ENCODE measurements at places on chromosomes 12 and 14.

- no peak for DNase-seq
- peaks cover 4% of the 10 kb centered on the region for H3K4me1 ChIP-seq
- H3K4me3 ChIP-seq: no peak overlapping the region
- no peak overlapping the region for H3K27ac ChIP-seq
- peaks cover 14% of the 10 kb centered on the region for H3K36me3 ChIP-seq
- H3K27me3 ChIP-seq: no peaks in the 10 kb centered on the region
These were observed 115.7 kb downstream of the ANO6 start for GRCh38 chr12:45331552-45331951.

- no peaks in the 10 kb centered on the region for H3K27me3 ChIP-seq
- H3K27ac ChIP-seq: no peak overlapping the region
- H3K4me3 ChIP-seq: no peak overlapping the region
These were observed 184.7 kb downstream of the PRKCH start for GRCh38 chr14:61505815-61506809.

GRCh38 chr14:65864549-65864948 is 452.0 kb downstream of the FUT8 start:
- peak overlapping the region; percentile 4 for H3K4me3 ChIP-seq
- peak overlapping the region; percentile 70 for H3K27ac ChIP-seq
- H3K36me3 ChIP-seq: peaks cover 15% of the 10 kb centered on the region
- H3K4me1 ChIP-seq: peaks cover 56% of the 10 kb centered on the region

DNA sequence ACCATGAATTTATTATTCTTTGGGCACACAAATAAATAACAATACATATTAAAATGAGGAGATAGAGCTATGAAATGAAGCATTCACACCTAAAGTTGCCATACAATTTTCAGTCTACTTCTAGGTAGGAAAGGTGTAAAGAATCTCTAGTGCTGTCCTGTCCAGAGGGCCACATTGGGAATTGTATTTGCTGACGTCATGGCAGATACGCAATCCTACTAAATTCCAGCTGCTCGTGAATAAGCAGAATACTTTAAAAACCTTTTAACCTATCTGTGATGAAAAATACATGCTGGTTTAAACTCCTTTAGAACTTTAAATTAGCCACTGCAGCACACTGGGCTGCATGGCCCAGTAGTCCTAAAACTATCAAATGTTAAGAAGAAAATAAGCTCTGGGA is 236.1 kb downstream of the FSCB start:
- DNase-seq: no peak
- no peaks in the 10 kb centered on the region for H3K36me3 ChIP-seq
- H3K27ac ChIP-seq: no peak overlapping the region
- no peaks in the 10 kb centered on the region for H3K27me3 ChIP-seq
- H3K4me1 ChIP-seq: no peaks in the 10 kb centered on the region

DNA sequence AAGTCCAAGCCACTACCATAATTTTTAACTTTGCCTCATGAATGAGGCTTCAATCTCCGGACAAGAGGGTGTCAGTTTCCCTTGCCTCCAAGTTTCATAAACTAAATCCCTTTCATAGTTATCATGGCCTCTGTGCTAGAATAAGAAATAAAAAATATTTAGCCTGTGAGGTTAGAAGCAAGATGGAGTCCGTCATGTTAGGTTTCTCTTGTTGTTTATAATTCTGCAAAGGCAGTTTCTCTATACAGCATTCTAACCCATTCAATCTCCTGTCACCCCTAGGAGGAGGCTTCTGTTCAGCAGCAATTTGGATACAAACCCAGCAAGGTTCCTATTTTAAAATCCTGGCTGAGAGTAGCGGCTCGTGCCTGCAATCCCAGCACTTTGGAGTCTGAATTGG is 15.8 kb upstream of the RAN start:
- peaks cover 4% of the 10 kb centered on the region for H3K36me3 ChIP-seq
- no peak for DNase-seq
- no peak overlapping the region for H3K27ac ChIP-seq
- H3K4me1 ChIP-seq: no peaks in the 10 kb centered on the region
- no peak overlapping the region for H3K4me3 ChIP-seq

- H3K27ac ChIP-seq: no peak overlapping the region
- no peaks in the 10 kb centered on the region for H3K36me3 ChIP-seq
- H3K27me3 ChIP-seq: no peaks in the 10 kb centered on the region
- no peaks in the 10 kb centered on the region for H3K4me1 ChIP-seq
These were observed 41.8 kb upstream of the CRY1 start for GRCh38 chr12:107135177-107135576.

DNA sequence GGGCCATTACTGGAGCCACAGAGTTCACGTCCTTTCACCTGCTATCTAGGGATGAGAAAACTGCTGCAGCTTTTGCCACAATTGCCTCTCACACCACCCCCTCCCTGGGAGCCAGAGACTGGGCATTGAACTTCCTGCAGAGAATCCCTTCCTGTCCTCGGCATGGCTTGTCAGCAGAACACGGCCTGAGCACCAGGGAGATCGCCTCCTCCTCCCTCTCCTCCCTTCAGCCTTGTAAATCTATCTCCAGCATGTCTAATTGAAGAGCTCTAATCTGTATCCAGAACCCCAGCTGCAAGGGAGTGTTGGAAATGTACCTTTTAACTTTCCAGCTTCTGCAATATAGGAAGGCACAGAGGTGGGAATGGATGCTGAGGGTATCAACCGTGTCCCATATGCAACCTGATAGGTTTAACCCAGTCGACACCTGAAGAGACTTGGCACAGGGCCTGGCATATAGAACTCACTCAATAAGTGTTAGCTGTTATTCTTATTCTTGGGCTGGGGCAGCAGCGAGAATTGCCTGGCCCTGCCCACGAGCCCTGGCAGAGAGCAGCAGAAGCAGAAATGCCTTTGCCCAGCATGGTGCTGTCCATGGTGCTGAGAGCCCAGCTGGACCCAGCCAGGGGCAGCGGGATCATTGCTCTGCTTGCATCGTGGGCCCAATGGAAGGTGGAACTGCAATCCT is 26.8 kb downstream of the TMEM63C start:
- H3K36me3 ChIP-seq: no peaks in the 10 kb centered on the region
- DNase-seq: peak; percentile 35
- H3K4me1 ChIP-seq: no peaks in the 10 kb centered on the region
- no peaks in the 10 kb centered on the region for H3K27me3 ChIP-seq
- no peak overlapping the region for H3K27ac ChIP-seq

DNA sequence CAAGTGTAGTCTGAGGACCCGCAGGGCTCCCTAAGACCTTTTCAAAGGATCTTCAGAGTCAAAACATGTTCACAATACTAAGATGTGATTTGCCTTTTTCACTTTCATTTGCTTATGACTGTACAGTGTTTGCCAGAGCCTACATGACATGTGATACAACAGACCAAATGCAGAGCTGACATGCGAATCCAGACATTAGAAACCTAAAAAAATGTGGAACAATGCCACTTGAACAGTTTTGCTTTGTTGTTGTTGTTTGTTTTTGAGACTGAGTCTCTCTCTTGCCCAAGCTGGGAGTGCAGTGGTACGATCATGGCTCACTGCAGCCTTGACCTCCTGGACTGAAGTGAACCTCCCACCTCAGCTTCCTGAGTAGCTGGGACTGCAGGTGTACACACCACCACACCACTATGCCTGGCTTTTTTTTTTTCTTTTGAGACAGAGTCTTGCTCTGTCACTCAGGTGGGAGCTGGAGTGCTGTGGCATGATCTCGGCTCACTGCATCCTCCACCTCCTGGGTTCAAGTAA is 5.3 kb upstream of the RAB35 start:
- peak overlapping the region; percentile 83 for H3K27ac ChIP-seq
- no peaks in the 10 kb centered on the region for H3K27me3 ChIP-seq
- H3K4me1 ChIP-seq: peaks cover 52% of the 10 kb centered on the region
- peak overlapping the region; percentile 47 for H3K4me3 ChIP-seq

- H3K4me1 ChIP-seq: peaks cover 9% of the 10 kb centered on the region
- H3K36me3 ChIP-seq: no peaks in the 10 kb centered on the region
- H3K27ac ChIP-seq: no peak overlapping the region
- peak; percentile 49 for DNase-seq
These were observed 2.7 kb upstream of the INHBE start for GRCh38 chr12:57452181-57452936.

DNA sequence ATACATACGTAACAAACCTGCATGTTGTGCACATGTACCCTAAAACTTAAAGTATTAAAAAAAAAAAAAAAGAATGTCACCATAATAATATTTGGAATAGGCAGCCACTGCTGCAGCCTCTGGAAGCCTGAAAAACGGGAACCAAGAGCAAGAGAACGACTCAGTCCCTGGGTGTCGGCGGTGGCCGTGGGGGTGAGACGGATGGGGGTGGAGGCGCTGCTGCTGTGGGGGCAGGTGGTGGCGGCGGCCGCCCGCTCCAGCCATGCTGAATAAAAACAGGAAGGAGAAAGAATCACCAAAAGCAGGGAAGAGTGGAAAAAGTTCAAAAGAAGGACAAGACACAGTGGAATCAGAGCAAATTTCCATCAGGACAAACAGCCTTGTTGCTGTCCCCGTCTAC is 46.9 kb downstream of the ZFYVE21 start:
- no peaks in the 10 kb centered on the region for H3K27me3 ChIP-seq
- H3K4me1 ChIP-seq: no peaks in the 10 kb centered on the region
- no peak overlapping the region for H3K27ac ChIP-seq
- H3K36me3 ChIP-seq: no peaks in the 10 kb centered on the region
- no peak for DNase-seq
